HFFc6 (cell line): ENCODE measurements at places on chromosomes 11 and 22. TPM values are rescaled to one million over a fixed set of nuclear protein-coding genes. Genes with fewer than 3 reads are reported as not detected.

ADAMTS15 gene
- 0.21 to 0.99 TPM (median 0.21 TPM) in 3 replicates for total RNA-seq

RIMBP3C gene
- total RNA-seq = 0.37 TPM in 1 of 2 replicates, not detected in the other

IFT27 gene
- 15.5 to 22.0 TPM (median 18.8 TPM) in 3 replicates for total RNA-seq

CDC45 gene
- total RNA-seq = 8.9 to 17.1 TPM (median 16.3 TPM) in 3 replicates

KDM4E gene
- total RNA-seq = not detected in 3 replicates

MCAM gene
- total RNA-seq = 1.5 and 7.7 TPM in 2 replicates

PAMR1 gene
- total RNA-seq = 149 to 194 TPM (median 151 TPM) in 3 replicates

MOGAT2 gene
- total RNA-seq = not detected in 2 replicates

CLCF1 gene
- 8.7 to 11.1 TPM (median 8.9 TPM) in 3 replicates for total RNA-seq

SAA4 gene
- not detected in 3 replicates for total RNA-seq

PHF21A gene
- total RNA-seq = 22.5 to 25.7 TPM (median 25.5 TPM) in 3 replicates

GRCh38 chr11:19253153-19253745 is 12.5 kb upstream of the E2F8 start:
- DNase-seq = no peak
- H3K4me3 ChIP-seq = no peak overlapping the region
- H3K36me3 ChIP-seq = no peaks in the 10 kb centered on the region; the same call in 1 of the 2 replicates
- peaks cover 32% of the 10 kb centered on the region for H3K27me3 ChIP-seq

- no peaks in the 10 kb centered on the region for H3K36me3 ChIP-seq
- H3K27ac ChIP-seq = no peak overlapping the region
- DNase-seq = no peak
- H3K27me3 ChIP-seq = peaks cover 10% of the 10 kb centered on the region
Measured at GRCh38 chr22:49735411-49735900, 92.2 kb downstream of the BRD1 start.

DNA sequence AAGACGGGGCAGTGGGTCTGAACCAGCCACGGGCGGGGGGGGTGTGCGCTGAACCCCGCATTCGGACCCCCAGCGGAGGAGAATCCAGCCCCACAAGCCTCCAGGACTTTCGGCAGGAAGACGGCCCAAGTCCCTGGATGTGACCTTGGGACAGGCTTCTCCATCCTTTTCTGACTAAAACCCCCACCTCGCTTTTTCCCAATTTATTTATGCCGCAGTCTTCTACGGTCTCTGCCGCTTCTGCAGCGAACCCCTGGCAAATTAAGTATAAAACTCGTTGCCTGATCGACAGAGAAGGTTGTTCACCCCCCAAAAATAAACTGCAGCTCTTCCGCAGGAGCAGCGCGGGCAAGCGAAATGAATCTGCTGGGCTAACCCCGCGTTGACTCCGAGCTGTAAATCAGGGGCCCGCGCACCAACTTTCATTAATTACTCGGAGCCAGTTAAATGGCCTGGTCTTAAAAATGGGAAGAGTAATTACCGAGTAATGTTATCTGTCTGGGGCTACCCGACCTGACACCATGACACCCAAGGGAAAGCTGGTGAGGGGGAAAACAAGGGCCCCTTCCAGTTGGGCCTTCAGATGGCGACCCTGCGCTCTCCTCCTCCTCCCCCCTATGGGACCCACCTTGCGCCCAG is 6.6 kb downstream of the WT1 start:
- H3K27me3 ChIP-seq = peaks cover 71% of the 10 kb centered on the region
- no peak overlapping the region for H3K4me3 ChIP-seq

- H3K4me3 ChIP-seq = no peak overlapping the region
- peaks cover 22% of the 10 kb centered on the region for H3K4me1 ChIP-seq
- H3K27me3 ChIP-seq = no peaks in the 10 kb centered on the region; the same call in 1 of the 2 replicates
- no peak for DNase-seq
- no peaks in the 10 kb centered on the region for H3K36me3 ChIP-seq
Measured at GRCh38 chr11:31783252-31783651, 27.9 kb downstream of the PAX6 start.

GRCh38 chr22:24304062-24304675 is 33.5 kb downstream of the SPECC1L start:
- H3K4me3 ChIP-seq = no peak overlapping the region
- no peaks in the 10 kb centered on the region for H3K27me3 ChIP-seq
- peaks cover 45% of the 10 kb centered on the region for H3K4me1 ChIP-seq
- DNase-seq = no peak
- no peak overlapping the region for H3K27ac ChIP-seq

GRCh38 chr11:33893711-33894397 is 2.0 kb upstream of the LMO2 start:
- H3K36me3 ChIP-seq = no peaks in the 10 kb centered on the region
- H3K4me3 ChIP-seq = no peak overlapping the region
- no peak overlapping the region for H3K27ac ChIP-seq
- peaks cover 26% of the 10 kb centered on the region for H3K27me3 ChIP-seq
- DNase-seq = no peak

GRCh38 chr11:3169255-3170043 is 4.3 kb upstream of the OSBPL5 start:
- peaks cover 21% of the 10 kb centered on the region for H3K4me1 ChIP-seq
- H3K27me3 ChIP-seq = peaks cover 14% of the 10 kb centered on the region
- H3K36me3 ChIP-seq = no peaks in the 10 kb centered on the region
- peak; percentile 78 for DNase-seq
- H3K27ac ChIP-seq = peak overlapping the region; percentile 68
- H3K4me3 ChIP-seq = peak overlapping the region; percentile 78

GRCh38 chr11:5701055-5701577 is 11.5 kb downstream of the TRIM22 start:
- H3K4me3 ChIP-seq = no peak overlapping the region
- H3K4me1 ChIP-seq = peaks cover 17% of the 10 kb centered on the region; the same call in 1 of the 2 replicates
- DNase-seq = no peak
- no peak overlapping the region for H3K27ac ChIP-seq

DNA sequence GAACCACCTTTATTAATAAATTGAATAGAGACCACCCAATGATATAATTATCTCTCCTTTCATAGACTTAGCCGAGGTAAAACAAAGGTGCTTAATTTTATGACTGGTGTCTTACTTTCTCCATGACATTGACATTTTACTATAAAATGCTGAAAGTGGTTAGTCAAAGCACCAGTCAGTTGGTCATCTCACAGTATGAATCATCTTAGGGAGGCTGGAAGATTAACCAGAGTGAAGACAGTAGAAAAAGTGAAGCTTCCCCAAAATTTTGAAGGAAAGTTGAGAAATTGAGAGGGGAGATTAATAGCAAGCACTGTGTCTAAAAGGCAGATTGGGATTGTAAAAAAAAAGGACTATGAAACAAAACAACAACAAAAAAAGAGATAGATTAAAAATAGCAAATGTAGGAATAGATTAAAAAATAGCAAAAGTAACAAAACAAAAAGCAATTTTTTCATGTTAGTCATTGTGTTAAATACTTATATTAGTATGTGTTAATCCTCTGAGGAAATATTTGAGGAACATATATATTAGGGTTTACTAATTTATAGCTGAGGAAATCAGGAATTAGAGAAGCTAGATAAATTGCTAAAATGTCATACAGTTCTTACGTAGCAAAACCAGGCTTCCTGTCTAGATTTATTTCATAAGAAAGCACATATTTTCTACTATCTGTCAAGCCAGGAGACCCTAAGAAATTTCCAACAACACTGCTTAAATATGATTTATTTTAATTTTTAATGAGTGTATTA is 557.3 kb upstream of the ANO5 start:
- no peaks in the 10 kb centered on the region for H3K4me1 ChIP-seq
- no peak overlapping the region for H3K4me3 ChIP-seq
- H3K36me3 ChIP-seq = no peaks in the 10 kb centered on the region
- DNase-seq = no peak
- no peak overlapping the region for H3K27ac ChIP-seq

GRCh38 chr11:61171907-61172306 is 10.7 kb upstream of the VPS37C start:
- no peak for DNase-seq
- no peak overlapping the region for H3K4me3 ChIP-seq
- no peaks in the 10 kb centered on the region for H3K36me3 ChIP-seq
- H3K27me3 ChIP-seq = peaks cover 45% of the 10 kb centered on the region

- no peaks in the 10 kb centered on the region for H3K36me3 ChIP-seq
- peaks cover 2% of the 10 kb centered on the region for H3K27me3 ChIP-seq
- H3K4me1 ChIP-seq = peaks cover 13% of the 10 kb centered on the region
Measured at GRCh38 chr11:65366340-65366773, 11.8 kb downstream of the TIGD3 start.

GRCh38 chr11:113296447-113297205 is 17.8 kb upstream of the TTC12 start:
- H3K27ac ChIP-seq = no peak overlapping the region
- H3K4me1 ChIP-seq = no peaks in the 10 kb centered on the region
- no peak for DNase-seq
- no peaks in the 10 kb centered on the region for H3K36me3 ChIP-seq

GRCh38 chr11:90343673-90344072 is 120.8 kb upstream of the CHORDC1 start:
- DNase-seq = no peak
- no peaks in the 10 kb centered on the region for H3K27me3 ChIP-seq
- H3K4me3 ChIP-seq = no peak overlapping the region

GRCh38 chr11:61482513-61482912 is 26.0 kb upstream of the LRRC10B start:
- H3K4me3 ChIP-seq = no peak overlapping the region
- H3K27ac ChIP-seq = no peak overlapping the region
- no peaks in the 10 kb centered on the region for H3K36me3 ChIP-seq
- H3K27me3 ChIP-seq = peaks cover 20% of the 10 kb centered on the region

DNA sequence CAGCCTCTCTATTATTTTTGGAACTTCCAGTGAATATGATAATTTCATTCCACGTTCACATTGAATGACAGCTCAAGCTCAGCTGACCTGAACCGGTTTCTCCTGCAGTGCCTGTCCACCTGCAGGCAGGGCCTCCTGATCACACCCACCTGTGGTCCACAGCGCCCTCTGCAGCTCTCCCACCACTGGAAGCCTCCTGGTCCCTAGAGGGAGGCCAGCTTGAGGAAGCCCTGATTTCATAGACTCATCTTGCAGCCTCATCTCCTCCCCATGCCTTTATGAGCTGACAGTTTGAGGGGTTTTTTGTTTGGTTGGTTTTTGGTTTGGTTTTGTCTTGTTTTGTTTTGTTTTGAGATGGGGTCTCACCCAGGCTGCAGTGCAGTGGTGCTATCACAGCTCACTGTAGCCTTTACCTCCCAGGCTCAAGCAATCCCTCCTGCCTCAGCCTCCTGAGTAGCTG is 29.9 kb upstream of the MALAT1 start:
- no peak overlapping the region; the same call in 1 of the 2 replicates for H3K4me3 ChIP-seq
- no peak for DNase-seq
- no peaks in the 10 kb centered on the region for H3K36me3 ChIP-seq
- H3K27me3 ChIP-seq = no peaks in the 10 kb centered on the region; the same call in 1 of the 2 replicates
- peak overlapping the region; percentile 34 for H3K27ac ChIP-seq
- H3K4me1 ChIP-seq = peaks cover 43% of the 10 kb centered on the region

GRCh38 chr22:44281768-44282637 is 30.7 kb downstream of the SHISAL1 start:
- H3K36me3 ChIP-seq = no peaks in the 10 kb centered on the region
- H3K4me1 ChIP-seq = no peaks in the 10 kb centered on the region
- DNase-seq = no peak
- H3K27me3 ChIP-seq = peaks cover 32% of the 10 kb centered on the region
- H3K4me3 ChIP-seq = no peak overlapping the region
- H3K27ac ChIP-seq = no peak overlapping the region

DNA sequence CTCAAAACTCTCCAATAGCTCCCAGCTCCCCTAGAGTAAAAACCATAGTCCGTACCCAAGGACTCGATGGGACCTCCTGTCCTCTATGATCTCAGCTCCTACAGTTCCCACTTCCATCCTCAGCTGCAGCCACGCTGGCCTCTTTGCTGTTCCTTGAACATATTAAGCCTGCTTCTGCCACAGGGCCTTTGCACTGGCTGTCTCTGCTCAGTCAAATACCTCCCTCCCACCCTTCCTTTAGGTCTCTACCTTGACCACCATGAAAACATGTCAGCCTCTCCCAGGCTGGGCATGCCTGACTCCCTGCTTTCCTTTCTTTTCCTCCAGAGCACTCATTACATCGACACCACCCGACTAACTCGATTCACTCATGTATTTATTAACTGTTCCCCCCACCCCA is 24.5 kb downstream of the TMEM184B start:
- H3K27ac ChIP-seq = no peak overlapping the region; the same call in 1 of the 2 replicates
- DNase-seq = no peak
- H3K27me3 ChIP-seq = peaks cover 2% of the 10 kb centered on the region; the same call in 1 of the 2 replicates
- H3K4me1 ChIP-seq = peaks cover 10% of the 10 kb centered on the region
- H3K36me3 ChIP-seq = peaks cover 25% of the 10 kb centered on the region

DNA sequence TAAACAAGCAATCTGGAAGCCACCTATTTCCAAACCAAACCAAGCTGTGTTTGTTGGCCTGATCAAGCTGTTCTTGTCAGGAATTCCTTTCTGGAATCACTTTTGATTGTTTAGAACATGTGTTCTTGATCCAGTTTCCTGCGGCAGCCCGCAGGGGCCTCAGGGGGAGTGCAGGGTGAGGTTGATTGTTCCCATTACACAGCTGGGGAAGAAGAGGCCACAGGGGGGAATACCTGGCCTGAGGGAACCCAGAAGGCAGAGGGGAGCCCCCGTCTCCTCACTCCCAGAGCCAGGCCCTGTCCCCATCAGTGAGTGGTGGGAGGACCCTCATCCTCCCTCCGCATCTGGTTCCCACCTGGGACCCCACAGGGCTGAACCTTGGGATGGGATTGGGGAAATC is 4.2 kb downstream of the MRGPRD start:
- no peak overlapping the region for H3K27ac ChIP-seq
- peaks cover 40% of the 10 kb centered on the region for H3K27me3 ChIP-seq
- peaks cover 4% of the 10 kb centered on the region; the same call in 1 of the 2 replicates for H3K36me3 ChIP-seq
- DNase-seq = no peak

- H3K27me3 ChIP-seq = peaks cover 47% of the 10 kb centered on the region
- H3K4me1 ChIP-seq = peaks cover 23% of the 10 kb centered on the region
- DNase-seq = no peak
- H3K27ac ChIP-seq = no peak overlapping the region
- H3K36me3 ChIP-seq = no peaks in the 10 kb centered on the region
- no peak overlapping the region for H3K4me3 ChIP-seq
Measured at GRCh38 chr22:38879108-38879729, 7.2 kb upstream of the CBX6 start.

DNA sequence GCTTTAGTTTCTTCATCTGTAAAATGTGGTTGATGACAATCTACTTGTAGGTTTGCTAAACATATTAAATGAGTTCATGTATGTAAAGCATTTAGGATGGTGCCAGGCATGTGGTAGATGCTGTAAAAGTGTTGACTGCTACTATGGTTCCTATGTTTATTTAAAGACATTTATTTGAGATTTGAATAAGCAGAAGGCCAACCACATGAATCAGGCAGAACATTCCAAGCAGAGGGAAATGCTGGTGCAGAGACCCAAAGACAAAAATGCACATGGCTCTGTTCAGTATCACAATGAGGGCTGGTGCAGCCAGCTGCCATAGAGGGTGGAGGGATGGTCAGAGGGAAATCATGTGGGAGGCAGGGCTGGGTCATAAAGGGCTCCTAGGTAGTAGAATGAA is 156.2 kb upstream of the PDGFD start:
- DNase-seq = no peak
- no peak overlapping the region for H3K4me3 ChIP-seq
- no peaks in the 10 kb centered on the region for H3K36me3 ChIP-seq
- H3K27me3 ChIP-seq = peaks cover 2% of the 10 kb centered on the region
- no peaks in the 10 kb centered on the region for H3K4me1 ChIP-seq

GRCh38 chr11:84854498-84854880 is 772.7 kb downstream of the DLG2 start:
- DNase-seq = no peak
- H3K4me1 ChIP-seq = peaks cover 50% of the 10 kb centered on the region
- no peaks in the 10 kb centered on the region for H3K27me3 ChIP-seq
- H3K27ac ChIP-seq = peak overlapping the region; percentile 20; the same call in 1 of the 2 replicates
